ENCODE measurements at places on chromosomes 12 and 14. TPM values are rescaled to one million over a fixed set of nuclear protein-coding genes. Genes with fewer than 3 reads are reported as not detected.
A peak's percentile ranks its signal among the peaks of the same experiment; 100 is the strongest.

- DNase-seq: no peak
Measured at GRCh38 chr12:108633534-108634248, at the start of gene SELPLG. SELPLG (minus strand) TSS chr12:108633894; CDS start chr12:108624307, 9,587 bp downstream.

Gene CCDC175
- polyA plus RNA-seq: not detected

Gene GPRC5D
- polyA plus RNA-seq: not detected

DNA sequence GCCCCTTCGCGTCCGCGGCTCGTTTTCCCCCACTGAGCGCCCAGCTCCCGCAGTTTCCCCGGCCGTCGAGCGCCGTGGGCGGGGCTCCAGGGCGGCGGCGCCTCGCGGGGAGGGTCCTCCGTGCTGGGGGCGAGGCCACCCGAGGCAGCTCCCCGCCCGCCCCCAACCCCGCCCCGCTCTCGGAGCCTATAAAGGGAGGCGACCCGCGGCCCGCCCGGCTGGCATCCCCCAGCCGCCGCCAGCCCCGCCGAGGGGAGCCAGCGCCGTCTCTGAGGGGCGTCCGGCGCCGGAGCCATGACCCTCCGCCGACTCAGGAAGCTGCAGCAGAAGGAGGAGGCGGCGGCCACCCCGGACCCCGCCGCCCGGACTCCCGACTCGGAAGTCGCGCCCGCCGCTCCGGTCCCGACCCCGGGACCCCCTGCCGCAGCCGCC lies at the start of gene TAMALIN:
Gene TAMALIN (plus strand): TSS at position 221 of the 432 bp plus-strand sequence. CDS start 74 bp downstream, at position 295.
- peak; percentile 80 for DNase-seq

DNA sequence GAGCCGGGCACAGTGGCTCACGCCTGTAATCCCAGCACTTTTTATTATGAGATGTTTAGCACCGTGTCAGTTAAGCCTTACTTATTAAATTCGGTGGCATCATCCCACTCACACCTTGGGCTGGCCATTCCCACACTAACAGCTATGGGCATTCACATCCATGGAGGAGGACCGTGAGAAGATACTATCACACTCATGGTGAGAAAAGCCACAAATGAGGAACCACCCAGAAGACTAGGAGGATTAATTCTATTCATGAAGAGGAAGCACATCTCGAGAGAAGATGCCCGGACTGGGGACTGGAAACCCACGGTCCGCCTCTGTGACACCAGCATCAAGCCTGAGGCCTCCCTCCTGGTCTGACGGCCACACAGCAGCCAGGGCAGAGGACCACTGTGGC lies 4.9 kb downstream of the CDC42BPB start:
- DNase-seq: no peak

Gene CARMIL3
- 0.05 TPM for polyA plus RNA-seq

Gene KITLG
- polyA plus RNA-seq: 1.1 TPM

Gene PTGER2
- polyA plus RNA-seq: not detected

DNA sequence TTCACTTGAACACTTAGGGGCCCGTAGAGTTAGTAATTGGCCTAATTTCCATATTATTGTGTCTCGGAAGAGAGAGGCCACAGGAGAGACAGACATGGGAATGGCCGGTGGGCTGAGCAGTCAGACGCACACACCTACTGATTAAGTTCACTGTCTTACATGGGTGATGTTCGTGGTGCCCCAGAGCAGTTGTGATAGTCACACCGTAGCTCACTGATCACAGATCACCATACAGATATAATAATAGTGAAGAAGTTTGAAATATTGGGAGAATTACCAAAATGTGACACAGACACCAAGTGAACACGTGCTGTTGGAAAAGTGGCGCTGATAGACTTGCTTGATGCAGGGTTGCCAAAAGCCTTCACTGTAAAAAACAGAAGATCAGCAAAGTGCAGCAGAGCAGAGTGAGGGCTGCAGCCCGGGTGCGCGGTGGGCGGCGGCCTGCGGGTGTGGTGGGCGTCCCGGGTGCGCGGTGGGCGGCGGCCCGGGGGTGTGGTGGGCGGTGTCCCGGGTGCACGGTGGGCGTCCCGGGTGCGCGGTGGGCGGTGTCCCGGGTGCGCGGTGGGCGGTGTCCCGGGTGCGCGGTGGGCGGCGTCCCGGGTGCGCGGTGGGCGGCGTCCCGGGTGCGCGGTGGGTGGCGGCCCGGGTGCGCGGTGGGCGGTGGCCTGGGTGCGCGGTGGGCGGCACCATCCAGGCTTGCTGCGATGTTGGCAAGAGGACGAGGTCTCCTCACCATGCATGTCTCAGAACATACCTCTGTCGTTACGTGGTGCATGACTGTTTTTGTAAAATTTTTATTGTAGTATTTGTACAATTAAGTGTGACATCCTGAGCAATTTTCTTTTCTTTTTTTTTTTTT lies 34.3 kb upstream of the TEX22 start:
- peak; percentile 61 for DNase-seq

Gene RIPK3
- polyA plus RNA-seq: 0.81 TPM

Gene RDH5
- 6.6 TPM for polyA plus RNA-seq

DNA sequence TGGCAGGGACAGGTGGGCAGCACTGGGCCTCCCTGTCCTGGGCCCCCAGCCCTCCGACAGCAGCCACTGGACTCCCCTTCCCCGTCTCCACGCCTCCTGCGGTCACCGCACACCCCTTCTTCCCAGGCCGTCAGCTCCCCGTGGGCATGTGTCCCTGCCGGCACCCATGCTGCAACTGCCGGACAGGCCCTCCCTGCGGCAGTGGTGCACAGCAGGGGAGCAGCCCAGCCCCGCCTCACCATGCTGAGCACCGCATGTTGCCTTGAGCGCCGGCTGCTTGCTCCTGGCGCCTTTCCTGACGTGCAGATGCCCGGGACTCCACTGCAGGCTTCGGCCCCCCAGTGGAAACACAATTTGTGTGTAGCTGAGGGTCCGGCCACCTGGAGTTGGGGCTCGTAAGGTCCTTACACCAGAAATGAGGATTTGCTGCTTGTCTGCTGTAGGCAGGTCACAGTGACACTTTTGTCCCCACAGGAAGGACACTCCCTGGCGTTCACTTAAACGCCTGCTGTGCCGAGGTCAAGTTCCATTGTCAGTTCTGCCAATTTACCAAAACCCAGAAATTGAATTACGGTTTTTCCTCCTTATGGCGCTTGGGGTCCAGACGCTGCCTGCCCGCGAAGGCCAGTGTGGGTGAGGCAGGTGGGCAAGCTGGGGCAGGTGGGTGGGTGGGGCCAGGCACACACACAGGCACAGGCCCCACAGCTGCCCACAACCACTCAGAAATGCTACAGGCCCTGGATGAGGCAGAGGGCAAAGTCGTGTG lies 28.2 kb upstream of the MMP17 start:
- DNase-seq: no peak

Gene IL26
- polyA plus RNA-seq: not detected

Gene BMAL2
- 0.72 TPM for polyA plus RNA-seq

DNA sequence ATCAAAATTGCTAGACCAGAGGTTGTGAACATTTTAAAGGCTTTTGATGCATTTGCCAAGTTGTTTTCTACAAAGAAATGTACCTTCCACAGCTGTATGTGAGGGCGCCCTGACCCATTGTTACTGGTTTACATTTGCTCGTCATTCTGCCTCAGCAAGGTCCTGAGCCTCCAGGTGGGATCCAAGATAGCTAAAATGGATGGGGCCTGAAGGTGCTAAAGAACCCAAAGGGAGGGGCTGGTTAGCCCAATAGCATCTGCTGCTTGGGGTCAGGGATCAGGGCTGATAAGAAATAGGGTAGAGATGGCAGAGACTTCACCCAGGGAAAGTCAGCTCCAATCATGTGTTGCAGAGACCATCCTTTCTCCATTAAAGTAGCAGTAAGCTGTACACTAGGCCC lies 43.1 kb downstream of the GALNT16 start:
- no peak for DNase-seq

DNA sequence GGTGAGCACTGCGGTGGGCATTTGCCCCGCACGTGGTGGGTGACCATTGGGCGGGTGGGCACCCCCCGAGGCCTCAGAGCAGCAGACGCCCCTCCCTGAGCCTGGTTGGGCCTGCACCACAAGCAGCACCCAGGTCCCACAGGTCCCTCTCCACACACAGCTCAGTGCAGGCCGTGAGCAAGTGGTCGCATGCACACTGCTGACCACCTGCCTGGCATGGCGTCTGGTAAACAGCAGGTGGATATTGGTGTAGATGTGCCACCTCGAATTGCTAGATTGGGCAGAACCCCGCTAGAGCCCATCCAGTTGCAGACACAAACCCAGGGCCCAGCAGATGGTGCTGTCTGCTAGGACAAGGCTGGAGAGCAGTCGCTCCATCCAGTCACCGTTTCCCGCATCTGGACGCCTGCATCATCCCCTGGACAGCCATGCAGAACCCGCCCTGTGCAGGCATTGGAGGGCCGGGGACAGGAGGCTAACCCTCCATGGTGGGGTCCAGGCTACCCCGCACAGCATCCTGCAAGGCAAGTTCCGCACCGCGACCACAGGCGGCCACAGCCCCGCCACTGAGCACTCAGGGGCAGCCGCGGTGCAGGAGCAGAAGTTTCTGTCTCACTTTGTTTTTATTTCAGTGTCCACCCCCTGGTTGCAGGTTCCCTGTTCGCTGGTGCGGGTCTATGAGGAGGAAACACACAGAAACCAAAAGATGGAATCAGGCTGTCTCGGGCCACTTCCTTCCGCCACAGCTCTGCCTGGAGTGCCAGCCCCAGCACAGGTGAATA lies 45.6 kb upstream of the RIMBP2 start:
- DNase-seq: peak; percentile 30

DNA sequence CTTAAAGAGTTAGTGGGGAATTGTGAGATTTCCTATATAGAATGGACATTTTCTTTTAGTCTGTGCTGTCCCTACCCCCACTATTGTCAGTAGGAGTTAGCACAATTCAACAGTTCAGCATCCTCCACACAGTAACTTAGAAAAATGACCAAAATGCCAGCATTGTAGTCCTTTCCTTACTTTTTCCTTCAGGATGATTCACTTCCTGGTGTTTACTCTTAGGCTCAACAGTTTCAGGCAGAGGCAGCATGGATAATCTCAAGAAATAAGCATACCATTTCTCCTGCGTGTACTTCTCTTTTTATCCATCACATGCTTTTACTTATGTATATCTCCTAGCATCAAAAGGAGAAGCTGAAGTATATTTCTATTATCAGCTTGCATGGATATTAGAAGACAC lies 683.4 kb downstream of the SLC16A7 start:
- peak; percentile 16 for DNase-seq

Gene DBX2
- not detected for polyA plus RNA-seq

DNA sequence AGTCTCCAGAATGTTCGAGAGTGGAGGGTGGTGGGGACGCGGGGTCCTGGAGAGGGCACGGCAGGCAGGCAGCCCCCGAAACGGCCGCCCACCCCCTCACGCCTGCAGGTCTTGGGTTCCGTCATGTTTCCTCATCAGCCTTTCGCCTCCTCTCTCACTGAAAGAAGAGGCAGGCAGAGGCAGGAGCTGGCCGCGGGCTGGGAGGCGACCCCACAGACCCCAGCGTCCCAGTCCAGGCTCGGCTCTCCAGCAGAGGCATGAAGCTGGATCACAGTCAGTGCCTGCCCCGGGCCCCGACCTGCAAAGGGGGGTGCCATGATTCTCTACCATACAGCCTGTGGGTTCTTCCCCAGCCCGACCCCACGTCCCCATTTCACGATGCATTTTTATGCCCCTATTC lies 13.4 kb downstream of the GALNT9 start:
- DNase-seq: no peak

DNA sequence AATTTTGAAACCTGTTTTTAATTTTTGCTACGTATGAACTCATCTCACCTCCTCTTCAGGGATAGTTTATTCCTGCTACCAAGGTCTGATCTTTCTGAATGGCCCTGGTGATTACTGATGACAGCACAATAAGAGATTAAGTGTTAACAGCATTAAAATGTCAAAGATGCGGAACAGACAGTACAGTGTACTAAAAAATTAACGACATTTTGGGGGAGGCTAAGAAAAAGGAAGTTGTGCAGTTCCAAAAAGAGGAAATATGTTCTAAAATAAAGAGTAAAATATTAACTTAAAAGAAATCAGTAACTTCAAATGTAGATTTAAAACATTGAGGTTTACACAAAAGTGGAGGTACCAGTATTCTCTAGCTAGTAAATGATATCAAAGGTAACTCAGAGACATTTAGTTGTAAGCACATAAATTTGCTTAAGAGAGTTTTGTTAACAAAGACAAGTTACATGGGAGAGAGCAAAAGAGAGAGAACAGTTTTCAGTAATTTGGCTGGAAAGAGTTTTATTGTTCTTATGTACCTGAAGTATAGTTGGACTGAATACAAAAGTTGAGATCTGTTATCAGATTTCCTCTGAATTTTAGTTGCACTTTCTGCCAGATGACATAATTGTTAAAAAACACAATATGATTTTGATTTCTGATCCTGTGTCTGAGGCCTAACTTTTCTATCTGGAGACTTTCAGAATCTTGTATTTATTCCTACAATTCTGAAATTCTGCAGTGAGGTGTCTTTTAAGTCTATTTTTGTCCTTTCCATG lies 4.2 kb upstream of the CLECL1 start:
- no peak for DNase-seq

GRCh38 chr12:13049816-13050215 lies 5.6 kb downstream of the FAM234B start:
- DNase-seq: no peak

- DNase-seq: no peak
Measured at GRCh38 chr12:45490232-45490881, 239.1 kb upstream of the ARID2 start.

GRCh38 chr14:61034416-61035120 lies 53.5 kb downstream of the SLC38A6 start:
- DNase-seq: no peak

GRCh38 chr12:12774791-12775190 lies 10.7 kb upstream of the APOLD1 start:
- DNase-seq: no peak

Gene KCNA1
- not detected for polyA plus RNA-seq

GRCh38 chr12:65643595-65644386 lies 180.5 kb upstream of the HMGA2 start:
- no peak for DNase-seq

GRCh38 chr14:41506552-41506951 lies 100.1 kb upstream of the LRFN5 start:
- no peak for DNase-seq

DNA sequence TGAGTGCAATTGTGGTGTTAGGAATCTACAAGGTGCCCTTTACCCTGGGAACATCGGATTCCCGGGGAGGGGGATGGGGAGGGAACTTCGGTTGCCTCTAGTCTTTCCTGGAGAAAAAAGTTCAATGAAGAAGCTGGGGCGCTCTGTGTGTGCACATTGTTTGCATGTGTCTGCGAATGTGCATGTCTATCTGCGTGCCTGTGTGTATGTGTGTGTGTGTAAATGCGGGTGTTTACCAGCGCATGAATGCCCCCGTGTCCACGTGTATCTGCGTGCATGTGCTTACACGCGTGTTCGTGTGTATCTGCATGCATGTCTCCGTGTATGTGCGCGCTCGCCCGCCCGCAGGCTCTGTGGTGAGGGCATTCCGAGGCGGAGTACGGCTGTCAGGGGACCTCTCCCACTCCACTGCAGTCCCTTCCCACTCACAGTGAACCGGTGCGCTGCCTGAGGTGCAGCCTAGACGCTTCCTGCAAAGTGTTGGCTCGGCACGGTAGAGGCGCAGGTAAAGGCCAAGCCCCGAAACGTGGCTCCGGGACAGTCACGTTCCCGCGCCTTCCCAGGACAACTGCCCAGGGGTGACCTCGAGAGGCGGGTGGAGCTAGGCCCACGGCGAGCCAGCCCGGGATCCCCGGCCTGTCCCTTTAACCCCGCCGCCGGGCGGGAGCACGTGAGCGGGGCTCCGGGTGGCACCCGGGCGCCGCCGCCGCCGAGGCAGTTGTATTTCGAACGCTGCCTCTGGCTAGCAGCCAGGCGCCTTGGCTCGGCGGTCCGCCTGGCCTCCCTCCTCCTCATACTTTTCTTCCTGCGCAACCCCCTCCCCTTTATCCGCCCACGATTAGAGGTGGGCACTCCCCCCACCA lies 539 bp upstream of the HMGA2 start:
- DNase-seq: peak; percentile 86

Gene PRR4
- 7.1 TPM for polyA plus RNA-seq
